HepG2 (cell line): ENCODE measurements at places on chromosomes 2 and 18.

DNA sequence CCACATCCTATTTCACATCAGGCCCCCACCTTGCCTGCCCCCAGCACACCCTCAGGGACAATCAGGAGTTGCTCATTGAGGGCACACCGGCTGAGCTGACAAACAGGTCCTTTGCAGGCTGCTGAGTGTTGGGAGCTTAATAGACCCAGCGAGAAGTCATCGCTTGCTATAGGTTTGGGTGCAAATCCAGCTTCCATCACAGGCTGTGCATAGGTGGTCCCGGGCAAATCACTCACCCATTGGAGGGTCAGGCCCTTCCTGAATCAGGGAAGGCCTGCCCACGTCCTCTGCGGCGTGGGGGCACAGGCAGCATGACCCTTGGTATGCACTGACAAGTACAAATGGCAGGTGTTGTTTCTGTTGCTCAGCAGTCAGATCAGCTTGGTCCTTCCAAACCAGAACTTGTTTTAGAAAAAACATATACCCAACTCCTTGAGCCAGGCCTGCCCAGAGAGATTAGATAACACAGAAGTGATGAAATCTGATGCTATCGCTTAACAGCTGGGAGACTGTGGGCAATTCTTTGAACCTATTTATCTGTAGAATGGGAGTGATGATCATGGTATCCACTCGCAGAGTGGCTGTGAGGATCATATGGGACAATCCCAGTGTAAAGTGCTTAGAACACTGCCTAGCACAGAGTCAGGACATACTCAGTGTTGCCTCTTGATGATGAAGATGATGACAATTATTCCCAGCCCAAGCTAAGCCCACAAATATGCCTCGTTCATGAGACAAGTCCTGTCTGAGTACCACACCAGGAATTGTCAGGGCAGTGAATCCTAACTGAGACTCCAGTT, 34.9 kb downstream of the SMAD7 start:
- no peak for DNase-seq

- DNase-seq = no peak
Measured at GRCh38 chr2:65957454-65957853, 477.5 kb upstream of the MEIS1 start.

GRCh38 chr18:41959045-41959444, 4.0 kb downstream of the PIK3C3 start:
- no peak for DNase-seq

DNA sequence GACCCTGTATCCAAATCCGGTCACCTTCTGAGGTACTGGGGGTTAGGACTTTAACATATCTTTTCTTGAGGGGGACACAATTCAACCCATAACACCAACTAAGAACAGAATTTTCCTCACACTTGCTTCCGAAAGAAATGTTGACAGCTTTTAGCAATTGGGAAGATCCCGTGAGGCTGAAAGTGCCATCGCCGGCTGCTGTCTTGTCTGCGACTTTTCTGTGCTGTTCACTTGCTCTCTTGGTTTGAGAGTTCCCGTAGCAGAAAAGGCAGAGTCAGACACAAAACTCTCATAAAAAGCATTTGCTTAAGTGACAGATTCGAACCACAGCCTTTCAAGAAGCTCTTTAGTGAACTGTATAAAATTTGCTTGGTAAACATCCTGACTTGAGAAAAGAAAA, 253.4 kb downstream of the ARHGAP15 start:
- DNase-seq = no peak

DNA sequence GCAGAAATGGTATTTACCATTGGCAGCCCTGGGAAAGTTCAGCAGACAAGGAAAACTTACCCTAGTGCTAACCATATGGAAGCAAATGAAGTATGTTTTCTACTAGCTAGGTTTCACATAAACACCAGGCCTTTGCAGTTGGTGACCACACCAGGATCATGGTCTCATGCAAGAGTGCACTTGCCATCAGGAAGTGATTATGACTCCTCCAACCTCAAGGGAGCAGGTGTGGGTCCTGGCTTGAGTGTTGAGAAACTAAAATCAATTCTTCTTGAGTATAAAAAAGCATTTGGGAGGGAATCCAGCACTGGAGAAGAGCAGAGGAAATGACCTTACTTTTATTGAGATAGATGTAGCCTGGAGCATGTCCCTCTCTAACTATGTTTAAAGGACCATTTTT, 56.8 kb upstream of the SPAG16 start:
- no peak for DNase-seq

DNA sequence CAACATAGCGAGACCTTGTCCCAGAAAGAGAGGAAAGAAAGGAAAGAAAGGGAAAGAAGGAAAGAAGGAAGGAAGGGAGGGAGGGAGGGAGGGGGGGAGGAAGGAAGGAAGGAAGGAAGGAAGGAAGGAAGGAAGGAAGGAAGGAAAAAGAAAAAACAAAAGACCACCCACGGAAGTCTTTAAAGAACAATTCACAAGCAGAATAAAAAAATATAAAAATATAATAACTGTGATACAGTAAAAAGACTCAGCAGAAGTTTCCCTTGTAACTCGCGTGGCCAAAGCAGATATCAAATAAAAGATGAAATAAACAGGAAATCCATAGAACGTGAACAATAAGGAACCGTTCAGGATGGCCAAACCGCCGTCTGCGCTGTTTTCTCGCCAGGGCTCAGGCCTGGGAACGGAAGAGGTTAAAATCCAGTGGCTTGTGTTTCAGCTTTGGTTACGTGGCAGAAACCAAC, 1.2 kb upstream of the SLC1A4 start:
- DNase-seq = peak; percentile 74

GRCh38 chr2:145221032-145221431, 701.1 kb upstream of the ZEB2 start:
- no peak for DNase-seq

DNA sequence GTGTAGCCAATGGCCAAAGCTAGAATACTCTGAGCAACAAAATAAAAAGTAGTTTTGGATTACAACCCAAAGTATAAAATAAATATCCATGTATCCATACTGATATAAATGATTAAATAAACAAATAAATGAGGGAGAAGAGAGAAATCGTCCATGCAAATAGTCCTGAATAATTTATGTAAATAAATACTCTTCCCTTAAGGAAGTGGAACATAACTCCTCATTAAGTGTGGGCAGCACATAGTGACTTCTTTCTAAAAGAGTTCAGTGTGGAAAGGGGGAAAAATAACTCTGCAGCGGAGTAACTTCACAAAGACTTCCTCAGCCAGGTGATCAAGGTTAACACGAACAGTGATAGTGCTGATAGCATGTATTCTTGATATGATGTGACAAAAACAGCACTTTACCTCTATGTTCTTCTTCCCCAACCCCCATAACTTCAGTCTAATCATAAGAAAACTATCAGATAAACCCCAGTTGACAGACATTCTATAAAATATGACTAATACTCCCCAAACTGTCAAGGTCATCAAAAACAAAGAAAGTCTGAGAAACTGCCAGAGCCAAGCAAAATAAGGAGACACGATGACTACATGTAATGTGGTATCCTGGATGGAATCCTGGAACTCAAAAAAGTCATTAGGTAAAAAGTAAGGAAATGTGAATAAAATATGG, 30.7 kb downstream of the METTL8 start:
- peak; percentile 6 for DNase-seq

- no peak for DNase-seq
Measured at GRCh38 chr2:228072669-228073068, 108.8 kb downstream of the SPHKAP start.

GRCh38 chr2:27771202-27771547, 344 bp upstream of the MRPL33 start:
- DNase-seq = no peak

DNA sequence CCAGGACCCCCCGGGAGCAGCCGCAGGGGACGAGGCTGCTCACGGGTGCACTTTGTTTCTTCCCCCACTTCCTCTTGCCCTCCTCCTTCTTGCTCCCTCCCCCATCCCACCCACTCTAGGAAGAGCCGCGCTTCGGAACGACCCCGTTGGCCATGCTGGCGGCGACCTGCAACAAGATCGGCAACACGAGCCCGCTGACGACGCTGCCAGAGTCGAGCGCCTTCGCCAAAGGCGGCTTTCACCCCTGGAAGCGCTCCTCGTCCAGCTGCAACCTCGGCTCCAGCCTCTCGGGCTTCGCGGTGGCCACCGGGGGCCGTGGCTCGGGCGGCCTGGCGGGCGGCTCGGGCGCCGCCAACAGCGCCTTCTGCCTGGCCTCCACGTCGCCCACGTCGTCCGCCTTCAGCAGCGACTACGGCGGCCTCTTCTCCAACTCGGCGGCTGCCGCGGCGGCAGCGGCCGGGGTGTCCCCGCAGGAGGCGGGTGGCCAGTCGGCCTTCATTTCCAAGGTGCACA, 1.3 kb downstream of the SP9 start:
- DNase-seq = no peak
